ENCODE measurements at places on chromosomes 1 and 21.

GRCh38 chr1:10904396-10905358 is 107.8 kb upstream of the TARDBP start:
- peak; percentile 38 for DNase-seq

- DNase-seq = peak; percentile 69
These were observed 558 bp downstream of the PAXBP1 start for GRCh38 chr21:32770871-32771523.

DNA sequence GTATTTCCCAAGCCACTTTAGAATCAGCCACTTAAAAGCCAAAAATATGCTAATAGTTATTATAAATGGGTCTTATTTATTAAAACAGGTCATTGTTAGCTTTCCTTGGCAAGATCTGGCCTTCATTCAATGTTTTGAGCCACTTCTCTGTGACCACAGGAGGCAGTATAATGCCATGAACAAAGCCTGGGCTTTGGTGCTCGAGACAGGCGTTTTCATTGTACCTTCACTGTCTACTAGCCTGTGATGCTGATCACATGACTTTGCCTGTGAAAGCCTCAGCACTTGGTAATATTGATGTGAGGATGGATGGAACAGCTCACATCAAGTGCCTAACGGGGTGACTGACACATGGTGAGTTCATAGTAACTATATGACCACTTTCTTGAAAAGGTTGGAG is 217.0 kb downstream of the RWDD3 start:
- no peak for DNase-seq

- no peak for DNase-seq
These were observed 25.6 kb downstream of the GON4L start for GRCh38 chr1:155831279-155831976.

- DNase-seq = no peak
These were observed 14.1 kb upstream of the CNTN2 start for GRCh38 chr1:205028924-205029323.

GRCh38 chr1:15657021-15657420 is 27.1 kb upstream of the PLEKHM2 start:
- DNase-seq = no peak

DNA sequence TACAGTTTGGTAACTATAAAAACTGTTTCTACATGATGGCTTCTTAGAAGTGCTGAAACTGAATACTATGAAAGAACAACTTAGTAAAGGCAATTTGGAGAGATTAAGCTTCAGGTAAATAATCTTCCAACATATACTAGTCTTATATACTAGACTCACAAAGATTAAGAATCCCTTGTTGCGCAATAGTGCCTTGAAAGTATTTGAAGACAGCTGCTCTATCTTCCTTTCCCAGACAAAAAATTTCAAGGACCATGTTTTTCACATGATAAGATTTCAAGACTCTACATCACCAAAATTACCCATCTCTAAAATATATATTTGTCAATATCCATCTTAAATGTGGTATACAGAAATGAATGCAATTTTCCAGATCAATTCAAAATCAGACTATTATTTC is 37.7 kb upstream of the ASPM start:
- no peak for DNase-seq

- peak; percentile 6 for DNase-seq
These were observed 47.1 kb upstream of the COL6A2 start for GRCh38 chr21:46050668-46051378.

GRCh38 chr1:207910591-207911354 is at the start of gene CD34:
Gene CD34 (minus strand): TSS chr1:207911125. CDS start chr1:207911080, 45 bp downstream.
- DNase-seq = peak; percentile 28

GRCh38 chr1:177385760-177386698 is 215.3 kb downstream of the BRINP2 start:
- no peak for DNase-seq

DNA sequence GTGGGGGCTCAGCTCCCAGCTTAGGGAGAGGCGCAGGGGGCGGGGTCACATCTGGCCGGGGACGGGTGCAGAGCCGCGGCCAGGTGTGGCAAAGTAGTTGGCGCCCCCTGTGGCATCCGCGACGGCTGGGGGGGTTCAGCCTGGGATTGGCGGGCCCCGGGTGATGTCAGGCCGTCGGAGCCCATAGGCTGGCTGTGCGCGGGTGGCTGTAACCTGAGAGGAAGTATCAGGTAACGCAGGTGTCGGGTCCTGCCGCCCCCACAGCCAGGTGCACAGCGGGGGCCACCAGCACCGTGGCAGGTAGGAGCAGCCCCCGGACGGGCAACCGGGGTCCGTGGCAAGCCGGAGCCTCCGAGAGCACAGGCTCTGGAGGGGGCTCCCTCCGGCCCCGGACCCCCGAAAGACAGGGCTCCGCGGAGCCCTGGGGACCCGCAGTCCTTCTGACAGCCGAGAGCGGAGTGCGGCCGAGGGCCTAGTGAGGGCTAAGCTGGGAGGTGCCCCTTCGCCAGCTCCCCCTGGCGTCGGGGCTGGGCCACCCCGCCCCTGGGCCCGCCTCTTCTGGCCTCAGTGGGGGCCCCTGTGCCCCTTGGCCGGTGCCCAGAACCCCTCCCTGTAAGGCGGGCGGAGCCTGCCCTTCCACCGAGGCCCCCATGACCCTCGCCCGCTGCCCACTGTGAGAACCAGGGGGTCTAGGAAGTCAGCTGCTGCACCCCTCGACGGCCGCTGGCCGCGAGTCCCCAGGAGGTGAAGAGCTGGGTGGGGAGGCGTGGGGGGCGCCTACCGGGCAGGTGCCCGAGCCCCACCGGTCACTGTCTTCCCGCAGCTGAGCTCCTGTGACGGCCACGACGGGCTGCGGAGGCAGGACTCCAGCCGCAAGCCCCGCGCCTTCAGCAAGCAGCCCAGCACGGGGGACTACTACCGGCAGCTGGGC is 17.9 kb downstream of the TNFRSF25 start:
- DNase-seq = no peak

DNA sequence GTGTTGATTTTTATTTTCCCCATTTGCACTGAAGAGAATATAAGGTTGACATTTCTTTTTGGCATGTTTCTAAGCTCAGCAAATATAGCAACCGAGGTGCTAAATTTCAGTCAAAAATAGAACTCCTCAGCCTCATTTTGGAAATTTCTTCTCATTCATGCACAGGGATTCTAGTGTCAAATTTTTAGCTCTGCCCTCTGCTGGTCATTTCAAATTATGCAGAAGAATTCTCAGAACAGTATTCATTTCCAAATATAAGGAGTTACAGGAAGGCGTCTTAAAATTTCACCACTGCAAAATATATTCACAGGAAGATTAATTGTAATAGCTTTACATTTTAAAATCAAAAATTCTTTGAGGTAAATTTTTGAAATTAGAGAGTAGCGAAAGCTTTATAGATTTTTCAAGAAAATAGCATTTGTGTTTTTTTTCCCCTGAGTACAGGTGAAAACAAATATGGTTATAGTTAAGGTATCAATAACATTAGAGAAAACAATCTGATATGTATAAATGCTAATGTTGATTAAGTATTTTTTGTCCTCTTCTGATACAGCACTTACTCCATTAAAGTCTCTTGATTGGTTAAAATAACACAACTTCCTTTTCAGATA is 57.9 kb downstream of the FMN2 start:
- no peak for DNase-seq

- DNase-seq = peak; percentile 65
These were observed 1.1 kb downstream of the BCAR3 start for GRCh38 chr1:93680420-93681100.

DNA sequence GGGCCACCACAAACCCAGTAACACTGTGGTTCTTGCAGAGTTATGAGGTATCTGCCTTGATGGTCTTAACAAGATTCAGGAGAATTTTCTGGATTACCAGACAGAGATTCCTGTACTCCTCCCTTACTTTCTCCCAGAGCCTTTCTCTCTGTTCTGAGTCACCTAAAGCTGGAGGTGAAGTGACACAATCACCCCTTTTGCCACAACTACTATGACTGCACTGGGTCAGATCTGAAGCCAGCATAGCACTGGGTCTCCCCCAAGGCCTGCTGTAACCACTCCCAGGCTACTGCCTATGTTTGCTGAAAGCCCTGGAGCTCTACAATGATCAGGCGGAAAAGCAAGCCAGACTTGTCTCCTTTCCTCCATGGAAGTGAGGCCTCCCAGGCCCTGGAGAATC is 156.7 kb upstream of the NEGR1 start:
- DNase-seq = no peak

- no peak for DNase-seq
These were observed 6.1 kb upstream of the GCSAML start for GRCh38 chr1:247542811-247543210.

DNA sequence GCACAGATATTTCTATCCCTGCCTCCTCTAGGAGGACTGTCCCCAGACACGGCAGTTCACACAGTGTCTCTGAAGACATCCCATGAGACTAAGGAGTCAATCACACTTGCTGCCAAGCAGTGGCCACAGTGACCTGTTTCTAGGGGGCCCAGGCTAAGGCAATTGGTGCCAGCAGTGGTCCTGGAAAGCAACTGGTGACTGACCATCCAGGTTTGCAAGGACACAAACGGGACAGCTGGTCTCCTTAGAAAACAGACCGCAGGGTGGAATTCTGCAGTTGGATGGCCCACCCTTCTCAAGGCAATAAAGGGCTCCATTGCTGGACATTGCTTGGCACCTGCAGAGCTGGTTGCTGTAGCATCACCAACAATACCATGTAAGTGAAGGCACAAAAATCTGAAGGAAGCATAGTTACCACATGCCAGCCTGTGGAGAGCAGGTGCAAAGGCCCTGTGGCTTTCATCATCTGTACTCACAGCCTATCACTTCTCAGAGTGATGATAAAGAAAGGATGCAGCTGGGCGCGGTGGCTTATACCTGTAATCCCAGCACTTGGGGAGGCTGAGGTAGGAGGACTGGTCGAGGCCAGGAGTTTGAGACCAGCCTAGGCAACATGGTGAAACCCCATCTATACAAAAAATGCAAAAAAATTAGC is 81.5 kb downstream of the STUM start:
- no peak for DNase-seq

DNA sequence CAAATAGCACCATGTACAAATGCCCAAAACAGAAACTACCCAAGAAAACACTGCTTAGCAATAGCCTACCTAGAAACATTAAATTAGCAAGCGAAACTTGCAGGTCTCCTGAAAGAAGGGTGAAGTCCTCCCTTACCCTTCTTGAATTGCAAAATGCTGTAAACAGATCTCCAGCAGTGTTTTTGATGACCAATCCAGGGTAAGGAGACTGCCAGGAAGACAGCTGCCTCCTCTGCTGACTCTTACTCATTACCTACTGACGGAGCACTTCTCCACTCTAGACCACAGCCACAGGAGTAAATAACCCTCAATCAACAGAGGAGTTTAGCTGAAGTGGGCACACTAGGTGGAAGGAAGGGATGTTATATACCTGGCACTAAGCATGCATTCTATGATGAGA is 32.2 kb upstream of the GADD45A start:
- no peak for DNase-seq

DNA sequence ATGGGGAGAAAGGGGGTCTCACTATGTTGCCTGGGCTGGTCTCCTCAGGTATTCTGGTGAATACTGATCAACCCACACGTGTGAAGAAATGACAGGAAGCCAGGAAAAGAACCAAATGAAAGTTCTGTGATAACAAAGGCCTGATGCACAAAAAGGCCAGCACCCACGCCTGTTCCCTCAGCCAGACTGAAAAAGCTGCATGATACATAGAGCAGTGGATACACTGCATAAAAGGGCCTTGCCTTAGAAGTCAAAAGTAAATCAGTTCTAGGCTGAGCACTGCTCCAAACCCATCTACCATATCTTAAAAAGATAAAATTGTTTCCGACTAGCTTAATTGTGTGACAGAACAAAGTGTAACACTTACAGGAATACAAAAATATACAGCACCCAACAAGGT is 36.9 kb upstream of the PSMG1 start:
- DNase-seq = no peak

- no peak for DNase-seq
These were observed 1.0 kb downstream of the ALDH4A1 start for GRCh38 chr1:18901147-18901951.

- no peak for DNase-seq
These were observed 25.1 kb downstream of the GRHL3 start for GRCh38 chr1:24344090-24344742.

GRCh38 chr1:67257173-67257535 is 50.5 kb upstream of the IL12RB2 start:
- DNase-seq = no peak

DNA sequence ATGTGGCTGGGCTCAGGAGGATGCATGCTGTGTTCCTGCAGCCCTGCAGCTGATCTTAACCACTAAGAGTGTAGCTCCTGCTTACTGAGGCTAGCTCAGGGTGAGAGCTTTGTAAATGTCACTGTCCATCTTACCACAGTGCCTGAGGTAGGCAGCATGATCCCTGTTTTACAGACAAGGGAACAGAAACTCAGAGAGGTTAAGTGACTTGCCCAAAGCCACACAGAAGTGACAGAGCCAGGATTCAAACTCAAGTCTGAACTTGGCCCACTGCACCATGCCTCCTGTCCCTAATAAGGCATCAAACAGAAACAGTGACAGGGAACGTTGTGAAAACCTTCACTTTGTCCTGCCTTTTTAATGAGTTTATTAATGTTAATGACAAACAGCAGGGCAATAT is 27.9 kb downstream of the PPFIA4 start:
- no peak for DNase-seq

- no peak for DNase-seq
These were observed 267.7 kb downstream of the SRGAP2C start for GRCh38 chr1:121452484-121452883.

DNA sequence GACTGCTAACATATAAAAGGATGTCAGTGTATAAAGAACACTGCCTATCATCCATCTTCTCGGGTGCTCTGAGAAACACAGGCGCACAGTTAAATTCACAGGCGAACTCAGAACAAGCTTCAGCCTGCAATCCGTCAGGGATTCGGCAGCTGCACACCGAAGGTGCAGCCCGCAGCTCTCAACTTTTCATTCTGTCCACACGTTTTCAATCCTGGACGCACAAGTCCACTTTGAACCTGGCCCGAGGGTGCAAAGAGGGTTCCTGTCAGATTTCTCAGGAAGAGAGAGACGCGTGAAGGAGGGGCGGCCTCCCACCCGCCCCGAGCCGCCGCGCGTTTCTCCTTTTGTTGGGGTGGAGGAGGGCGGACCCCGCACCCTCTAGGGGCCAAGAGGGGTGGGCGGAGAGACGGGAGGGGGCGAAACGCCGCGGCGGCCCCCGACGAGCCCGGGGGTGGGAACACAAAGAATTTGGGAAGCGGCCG is 724 bp downstream of the DOCK7 start:
- peak; percentile 26 for DNase-seq

DNA sequence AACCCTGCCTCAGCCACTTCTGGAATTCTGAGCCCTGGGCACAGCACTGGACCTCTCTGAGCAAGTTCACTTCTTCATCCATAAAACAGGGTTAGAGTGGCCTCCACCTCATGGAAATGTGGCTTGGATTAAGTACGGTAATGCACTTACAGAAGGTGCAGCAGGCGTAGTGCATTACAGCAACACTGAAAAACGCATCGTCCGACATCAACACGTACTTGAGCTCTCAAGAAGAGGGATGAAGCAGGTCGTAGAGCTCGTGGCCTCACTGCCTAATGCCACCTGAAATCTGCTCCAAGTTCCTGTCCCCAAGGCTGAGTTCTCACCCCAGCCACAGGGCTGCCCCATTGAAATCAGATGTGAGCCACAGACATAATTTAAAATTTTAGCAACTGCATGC is 650.1 kb downstream of the NPHP4 start:
- no peak for DNase-seq
